ENCODE measurements at places on chromosomes 12 and 14.
A peak's percentile ranks its signal among the peaks of the same experiment; 100 is the strongest.

DNA sequence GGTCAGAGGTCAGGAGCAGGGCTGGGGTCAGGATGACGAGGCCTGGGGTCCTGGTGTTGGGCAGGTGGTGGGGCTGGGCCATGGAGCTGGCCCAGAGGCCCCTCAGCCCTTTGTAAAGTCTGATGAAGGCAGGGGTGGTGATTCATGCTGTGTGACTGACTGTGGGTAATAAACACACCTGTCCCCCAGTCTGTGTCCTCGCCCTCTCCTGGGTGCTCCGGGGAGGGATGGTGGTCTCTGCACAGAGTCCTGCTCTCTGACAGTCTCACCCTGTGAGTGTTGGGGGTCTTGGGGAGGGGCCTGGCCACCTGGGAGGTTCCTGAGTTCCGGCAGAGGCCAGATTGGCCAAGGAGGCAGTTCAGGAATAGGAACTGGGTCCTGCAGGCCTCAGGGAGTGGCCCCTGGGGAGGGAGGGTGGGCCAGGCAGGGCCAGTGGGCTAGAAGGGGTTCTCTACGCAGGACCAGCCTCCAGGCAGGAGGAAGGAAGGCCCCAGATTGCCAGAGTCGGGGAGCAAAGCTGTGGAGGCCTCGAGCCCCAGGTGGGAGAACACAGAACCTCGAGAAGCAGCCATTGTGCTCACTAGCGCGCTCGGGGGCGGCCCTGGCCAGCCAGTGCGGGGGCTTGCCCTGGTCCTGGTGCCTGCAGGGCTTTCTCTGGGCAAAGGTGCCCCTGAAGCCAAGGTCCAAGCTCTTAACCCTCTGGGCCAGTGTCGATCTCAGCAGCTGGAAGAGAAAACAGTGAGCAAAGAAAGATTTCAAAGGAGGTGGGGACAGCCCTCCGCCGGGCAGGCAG, 14.4 kb downstream of the ACADS start:
- DNase-seq: no peak

GRCh38 chr12:121805171-121806008, 1.6 kb downstream of the SETD1B start:
- DNase-seq: peak; percentile 49

- DNase-seq: peak; percentile 33
Measured at GRCh38 chr12:48183876-48184548, 568 bp downstream of the CCDC184 start.

DNA sequence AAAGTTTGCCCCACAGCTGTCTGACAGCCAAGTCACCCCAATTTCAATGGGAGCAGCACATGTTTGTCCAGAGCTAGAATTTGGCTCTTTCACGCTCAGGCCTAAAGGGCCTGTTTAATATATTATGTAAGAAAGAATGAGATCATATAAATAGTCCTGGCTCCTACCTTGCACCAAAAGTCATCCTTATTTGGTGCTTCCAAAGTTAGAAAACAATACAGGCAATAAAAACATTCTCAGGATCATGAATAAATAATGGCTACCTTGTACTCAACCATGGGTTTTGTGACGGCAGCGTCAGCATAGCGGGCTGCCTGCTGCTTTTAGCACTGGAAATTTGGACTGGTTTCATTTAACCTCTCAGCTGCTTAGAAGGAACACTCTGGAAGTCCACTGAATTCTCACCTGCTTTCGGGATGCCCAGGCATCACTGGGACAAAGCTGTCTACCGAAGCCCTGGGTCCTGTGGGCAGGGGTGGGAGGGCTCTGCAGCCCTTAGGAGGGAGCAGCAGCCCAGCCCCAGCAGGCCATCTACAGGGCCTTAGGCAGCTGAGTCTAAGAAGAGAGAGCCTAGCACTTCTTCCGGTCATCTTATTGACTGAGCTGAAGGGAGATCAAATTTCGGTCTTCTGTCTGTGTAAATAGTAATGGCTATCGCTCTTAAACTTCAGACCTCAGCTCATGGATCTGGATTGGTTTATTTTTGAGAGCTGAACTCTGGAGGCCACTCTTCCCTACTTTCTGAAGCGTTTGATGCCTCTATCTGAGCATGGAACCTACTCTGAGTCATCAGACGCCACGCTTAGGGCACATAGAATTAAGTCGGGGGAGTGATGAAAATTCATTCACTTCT, 106.5 kb downstream of the SAMD4A start:
- DNase-seq: no peak

DNA sequence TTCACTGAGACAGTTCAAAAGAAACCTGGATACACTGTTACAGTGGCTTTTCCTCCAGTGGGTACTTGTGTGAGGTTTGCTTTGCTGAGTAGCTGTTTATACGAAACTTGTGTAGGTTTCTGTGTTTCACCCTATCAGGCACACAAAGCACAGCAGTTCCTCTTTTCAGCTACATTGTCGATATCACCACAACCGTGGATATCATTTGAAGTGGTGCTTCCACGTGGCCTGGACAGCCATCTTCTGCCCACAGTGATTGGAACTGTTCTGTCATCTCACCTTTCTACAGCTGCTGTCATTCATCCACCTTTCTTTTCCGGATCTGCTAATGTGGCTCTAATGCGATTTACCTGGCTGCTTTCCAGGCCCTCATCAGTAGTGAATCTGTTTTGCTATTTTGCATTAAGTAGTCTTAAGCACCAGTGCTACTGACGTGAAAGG, 368.8 kb downstream of the SYT1 start:
- no peak for DNase-seq

- no peak for DNase-seq
Measured at GRCh38 chr12:71069311-71069710, 88.5 kb downstream of the TSPAN8 start.

DNA sequence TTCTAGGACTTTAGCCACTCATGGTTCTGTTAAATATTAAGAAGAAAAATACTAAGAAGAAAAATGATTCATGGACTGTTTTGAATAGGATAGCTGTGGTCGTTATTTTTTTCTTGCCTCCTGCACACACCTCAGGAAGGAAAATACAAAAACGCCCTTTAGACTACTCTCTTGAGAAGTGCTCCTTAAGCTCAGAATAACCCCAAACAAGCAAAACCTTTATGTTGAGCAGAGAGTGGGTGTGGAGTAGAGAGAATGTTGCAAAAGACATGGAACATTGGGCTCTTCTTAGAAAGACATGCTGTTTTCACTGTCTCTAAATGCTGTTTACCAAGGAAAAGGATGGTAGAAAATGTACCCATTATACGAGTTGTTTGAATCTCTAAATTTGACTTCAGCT, 140.3 kb downstream of the LMNTD1 start:
- no peak for DNase-seq

GRCh38 chr14:101026341-101026740, 122.8 kb upstream of the RTL1 start:
- no peak for DNase-seq

DNA sequence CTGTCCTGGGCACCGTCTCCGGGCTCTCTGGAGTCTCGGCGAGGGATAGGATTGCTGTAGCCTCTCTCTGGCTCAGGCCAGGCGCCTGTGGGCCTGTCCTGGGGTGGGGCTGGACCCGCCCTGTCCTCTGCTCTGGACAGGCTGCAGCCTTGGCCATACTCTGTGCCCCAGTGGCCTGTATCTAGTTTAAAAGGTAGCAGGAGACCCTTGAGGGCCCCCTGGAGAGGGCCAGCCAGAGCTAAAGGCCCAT, 1.8 kb downstream of the KIF26A start:
- DNase-seq: no peak

DNA sequence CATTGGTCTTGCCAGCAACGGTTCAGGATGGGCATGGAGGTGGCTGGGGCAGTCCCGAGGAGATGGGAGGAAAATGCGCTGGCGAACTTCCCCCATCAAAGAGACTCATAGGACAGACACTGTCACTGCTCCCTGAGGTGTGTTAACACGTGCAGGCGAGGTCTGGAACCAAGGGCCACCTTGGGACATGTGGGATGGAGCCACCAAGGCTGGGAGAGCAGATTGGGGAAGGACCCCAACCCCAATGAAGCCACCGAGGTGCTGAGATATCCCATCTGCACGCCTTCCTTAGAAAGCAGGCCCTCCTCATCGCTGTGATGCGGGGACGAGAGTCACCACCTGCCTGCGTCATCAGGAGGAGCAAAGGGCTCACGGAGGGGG, 16.9 kb upstream of the BEGAIN start:
- peak; percentile 11 for DNase-seq

GRCh38 chr12:92971859-92972524, 42.9 kb upstream of the EEA1 start:
- DNase-seq: no peak

GRCh38 chr12:77914081-77914488, 83.4 kb downstream of the NAV3 start:
- no peak for DNase-seq

DNA sequence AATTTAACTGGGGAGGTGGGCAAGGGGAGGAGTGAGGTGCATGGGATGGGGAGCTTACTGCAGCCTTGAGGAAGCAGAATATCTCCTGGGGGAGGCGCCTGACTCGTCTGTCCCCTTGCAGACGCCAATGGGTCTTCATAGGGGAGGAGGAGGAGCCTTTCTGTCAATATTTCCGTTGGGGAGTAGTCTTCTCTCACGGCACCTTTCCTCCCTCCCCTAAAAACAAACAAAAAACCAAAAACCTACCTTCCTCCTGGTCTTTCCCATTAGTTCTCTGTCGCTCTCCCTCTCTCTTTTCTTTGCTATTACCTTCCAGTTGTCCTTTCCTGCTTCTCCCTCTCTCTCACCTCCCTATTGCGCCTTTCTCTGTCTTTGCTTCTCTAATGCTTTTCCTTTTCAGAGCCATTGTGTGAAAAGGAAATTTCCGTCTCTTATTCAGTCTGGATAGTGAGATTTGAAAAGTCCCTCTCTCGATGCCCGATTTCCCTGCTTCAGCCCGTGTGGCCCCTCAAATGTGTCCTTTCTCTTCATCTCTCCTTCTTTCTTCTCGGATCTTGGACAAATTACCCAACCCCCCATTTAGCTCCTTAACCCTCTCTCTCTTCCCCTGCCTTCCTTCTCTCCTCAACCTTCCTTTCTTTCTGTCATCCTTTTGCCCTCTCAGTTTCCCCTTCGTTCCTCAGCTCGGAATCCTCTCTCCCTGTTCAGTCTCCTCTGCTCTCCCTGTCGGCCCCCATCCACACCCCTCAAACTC, 5.9 kb downstream of the GPR84 start:
- peak; percentile 66 for DNase-seq

GRCh38 chr12:103102225-103102744, 144.8 kb downstream of the ASCL1 start:
- no peak for DNase-seq
